IgD-negative memory B cell (primary cell): ENCODE measurements at places on chromosomes 7 and 10. TPM values are rescaled to one million over a fixed set of nuclear protein-coding genes. Genes with fewer than 3 reads are reported as not detected.

PRSS1 gene
- not detected for polyA plus RNA-seq

FZD8 gene
- polyA plus RNA-seq, result not detected

TAS2R41 gene
- not detected for polyA plus RNA-seq

IL15RA gene
- 6.4 TPM for polyA plus RNA-seq

ALOX5 gene
- 193 TPM for polyA plus RNA-seq

FAM131B gene
- 0.38 TPM for polyA plus RNA-seq

TMEM168 gene
- 6.0 TPM for polyA plus RNA-seq

AKR1C4 gene
- not detected for polyA plus RNA-seq

GRID1 gene
- not detected for polyA plus RNA-seq

PHYHIPL gene
- polyA plus RNA-seq, result not detected

SEMA3D gene
- polyA plus RNA-seq, result not detected

SPDYE8 gene
- 0.19 TPM for polyA plus RNA-seq

ASB13 gene
- 6.6 TPM for polyA plus RNA-seq

WEE2 gene
- polyA plus RNA-seq, result not detected

TBC1D12 gene
- polyA plus RNA-seq, result 2.9 TPM

KAZALD1 gene
- polyA plus RNA-seq, result not detected

CTNNA3 gene
- 1.0 TPM for polyA plus RNA-seq

AGMO gene
- polyA plus RNA-seq, result not detected

PITRM1 gene
- polyA plus RNA-seq, result 37.2 TPM

RASSF4 gene
- 0.69 TPM for polyA plus RNA-seq

CCDC172 gene
- polyA plus RNA-seq, result not detected

ATOH7 gene
- not detected for polyA plus RNA-seq

ASB4 gene
- polyA plus RNA-seq, result not detected

EVX1 gene
- polyA plus RNA-seq, result not detected

OR2A5 gene
- polyA plus RNA-seq, result not detected

BTBD16 gene
- not detected for polyA plus RNA-seq

FANK1 gene
- polyA plus RNA-seq, result not detected

FAM13C gene
- polyA plus RNA-seq, result not detected

LLCFC1 gene
- polyA plus RNA-seq, result not detected

BMPER gene
- not detected for polyA plus RNA-seq

A1CF gene
- not detected for polyA plus RNA-seq

OR2A12 gene
- not detected for polyA plus RNA-seq

CYP2C19 gene
- not detected for polyA plus RNA-seq

SEMA4G gene
- not detected for polyA plus RNA-seq

SLC16A9 gene
- not detected for polyA plus RNA-seq

C10orf90 gene
- not detected for polyA plus RNA-seq

SPDYE11 gene
- 0.19 TPM for polyA plus RNA-seq

FAM25C gene
- not detected for polyA plus RNA-seq

TECPR1 gene
- polyA plus RNA-seq, result 28.8 TPM

FAM24B gene
- 10.5 TPM for polyA plus RNA-seq

ANKRD61 gene
- 0.24 TPM for polyA plus RNA-seq

OR9A2 gene
- not detected for polyA plus RNA-seq

RET gene
- 0.05 TPM for polyA plus RNA-seq

PTER gene
- 11.8 TPM for polyA plus RNA-seq

CLEC5A gene
- not detected for polyA plus RNA-seq

ITGB8 gene
- polyA plus RNA-seq, result not detected
